HFFc6 (cell line): ENCODE measurements at places on chromosomes 1 and 21. TPM values are rescaled to one million over a fixed set of nuclear protein-coding genes. Genes with fewer than 3 reads are reported as not detected.

DNA sequence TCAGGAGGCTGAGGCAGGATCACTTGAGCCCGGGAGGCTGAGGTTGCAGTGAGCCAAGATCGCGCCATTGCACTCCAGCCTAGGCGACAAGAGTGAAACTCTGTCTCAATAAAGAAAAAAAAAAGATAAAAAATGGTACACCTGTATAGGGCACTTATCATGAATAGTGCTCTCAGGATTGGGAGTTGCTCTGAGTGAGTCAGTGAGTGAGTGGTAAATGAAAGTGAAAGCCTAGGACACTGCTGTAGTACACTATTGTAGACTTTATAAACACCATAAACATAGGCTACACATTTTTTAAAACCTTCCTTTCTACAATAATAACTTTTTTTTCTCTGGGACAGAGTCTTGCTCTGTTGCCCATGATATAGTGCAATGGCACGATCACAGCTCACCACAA is 16.8 kb downstream of the PHTF1 start:
- H3K4me1 ChIP-seq: peaks cover 9% of the 10 kb centered on the region
- no peak for DNase-seq
- H3K4me3 ChIP-seq: no peak overlapping the region
- H3K27ac ChIP-seq: no peak overlapping the region
- peaks cover 4% of the 10 kb centered on the region; the same call in 1 of the 2 replicates for H3K36me3 ChIP-seq

DNA sequence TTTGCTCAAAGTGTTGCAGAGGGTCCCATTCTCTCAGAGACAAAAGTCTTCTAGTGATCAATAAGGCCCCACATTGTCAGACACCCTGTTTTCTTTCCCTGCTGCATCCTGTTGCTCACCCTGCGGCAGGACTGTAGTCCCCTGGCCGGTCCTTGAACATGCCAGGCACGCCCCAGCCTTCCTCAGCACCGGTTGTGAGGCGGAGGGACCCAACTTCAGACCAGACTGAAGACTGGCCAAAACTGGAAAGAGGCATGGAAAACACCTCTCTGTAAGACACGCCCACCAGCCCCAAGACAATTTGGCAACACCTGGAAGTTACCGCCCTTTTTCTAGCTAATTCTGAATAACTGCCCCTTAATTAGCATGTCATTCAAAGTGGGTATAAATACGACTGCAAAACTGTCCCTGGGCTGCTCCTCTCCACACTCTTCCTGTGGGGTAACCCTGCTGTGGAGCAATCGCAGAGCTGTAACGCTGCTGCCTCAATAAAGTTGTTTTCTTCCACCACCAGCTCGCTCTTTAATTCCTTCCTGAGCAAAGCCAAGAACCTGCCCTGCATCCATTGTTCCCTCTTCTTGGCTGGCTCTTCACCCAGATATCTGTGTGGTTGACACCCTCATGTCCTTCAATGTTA is 23.8 kb downstream of the PLA2G2A start:
- no peak overlapping the region for H3K27ac ChIP-seq
- H3K4me1 ChIP-seq: no peaks in the 10 kb centered on the region
- H3K36me3 ChIP-seq: no peaks in the 10 kb centered on the region
- peaks cover 53% of the 10 kb centered on the region for H3K27me3 ChIP-seq

DNA sequence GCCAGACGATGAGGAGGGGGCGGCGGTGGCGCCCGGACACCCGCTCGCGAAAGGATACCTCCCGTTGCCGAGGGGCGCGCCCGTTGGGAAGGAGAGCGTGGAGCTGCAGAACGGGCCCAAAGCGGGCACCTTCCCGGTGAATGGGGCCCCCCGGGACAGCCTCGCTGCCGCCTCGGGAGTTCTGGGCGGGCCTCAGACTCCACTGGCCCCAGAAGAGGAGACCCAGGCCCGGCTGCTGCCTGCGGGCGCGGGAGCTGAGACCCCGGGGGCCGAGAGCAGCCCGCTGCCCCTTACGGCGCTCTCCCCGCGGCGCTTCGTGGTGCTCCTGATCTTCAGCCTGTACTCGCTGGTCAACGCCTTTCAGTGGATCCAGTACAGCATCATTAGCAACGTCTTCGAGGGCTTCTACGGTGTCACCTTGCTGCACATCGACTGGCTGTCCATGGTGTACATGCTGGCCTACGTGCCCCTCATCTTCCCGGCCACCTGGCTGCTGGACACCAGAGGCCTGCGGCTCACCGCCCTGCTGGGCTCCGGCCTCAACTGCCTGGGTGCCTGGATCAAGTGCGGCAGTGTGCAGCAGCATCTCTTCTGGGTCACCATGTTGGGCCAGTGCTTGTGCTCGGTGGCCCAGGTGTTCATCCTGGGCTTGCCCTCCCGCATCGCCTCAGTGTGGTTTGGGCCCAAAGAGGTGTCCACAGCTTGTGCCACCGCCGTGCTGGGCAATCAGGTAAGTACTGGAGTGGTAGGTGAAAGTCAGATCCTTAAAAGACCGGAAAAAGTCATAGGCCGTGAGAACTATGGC is 588 bp downstream of the FLVCR1 start:
- DNase-seq: peak; percentile 20
- peak overlapping the region; percentile 95 for H3K27ac ChIP-seq
- peaks cover 13% of the 10 kb centered on the region for H3K4me1 ChIP-seq
- no peak overlapping the region for H3K4me3 ChIP-seq
- H3K27me3 ChIP-seq: no peaks in the 10 kb centered on the region
- H3K36me3 ChIP-seq: no peaks in the 10 kb centered on the region; the same call in 1 of the 2 replicates

- peaks cover 9% of the 10 kb centered on the region for H3K36me3 ChIP-seq
- H3K27me3 ChIP-seq: no peaks in the 10 kb centered on the region; the same call in 1 of the 2 replicates
- no peak overlapping the region for H3K27ac ChIP-seq
Observed at GRCh38 chr1:54931275-54931840, 44.4 kb upstream of the DHCR24 start.

DNA sequence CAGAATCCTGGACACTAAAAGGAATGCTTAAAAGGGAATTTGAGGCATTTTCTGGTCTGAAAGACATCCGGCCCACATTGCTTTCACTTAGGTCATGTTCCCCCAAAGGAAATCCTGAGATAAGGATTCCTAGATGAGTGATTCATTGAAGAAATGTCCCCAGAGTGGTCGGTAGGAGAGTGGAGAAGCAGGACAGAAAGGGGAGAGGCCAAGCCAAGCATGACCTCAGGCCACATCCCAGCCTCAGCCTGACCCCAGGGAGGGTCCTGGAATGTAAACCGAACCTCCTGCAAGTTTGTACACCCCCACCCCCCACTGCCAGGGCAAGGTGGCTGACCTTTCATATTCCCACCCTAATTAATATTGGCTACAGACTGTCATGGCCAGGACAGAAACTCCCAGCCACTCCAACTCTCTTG is 16.6 kb downstream of the HIVEP3 start:
- H3K36me3 ChIP-seq: no peaks in the 10 kb centered on the region
- peaks cover 63% of the 10 kb centered on the region for H3K4me1 ChIP-seq
- H3K4me3 ChIP-seq: peak overlapping the region; percentile 74
- DNase-seq: peak; percentile 68

GRCh38 chr1:58717979-58718378 is 18.1 kb upstream of the MYSM1 start:
- DNase-seq: peak; percentile 10
- H3K27ac ChIP-seq: peak overlapping the region; percentile 51
- peaks cover 38% of the 10 kb centered on the region for H3K4me1 ChIP-seq
- no peaks in the 10 kb centered on the region for H3K36me3 ChIP-seq

DNA sequence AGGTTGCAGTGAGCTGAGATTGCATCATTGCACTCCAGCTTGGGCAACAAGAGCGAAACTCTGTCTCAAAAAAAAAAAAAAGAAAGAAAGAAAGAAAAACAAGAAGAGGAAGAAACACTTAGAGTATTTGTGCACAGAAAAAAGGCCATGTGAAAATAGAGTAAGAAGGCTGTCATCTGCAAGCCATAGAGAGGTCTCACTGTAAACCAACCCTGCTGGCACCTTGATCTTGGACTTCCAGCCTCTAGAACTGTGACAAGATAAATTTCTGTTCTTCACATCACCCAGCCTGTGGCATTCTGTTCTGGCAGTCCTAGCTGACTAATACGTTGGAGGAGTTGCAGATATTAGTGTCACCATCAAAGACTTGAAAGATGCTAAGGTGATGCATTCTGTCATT is 12.1 kb upstream of the ZDHHC18 start:
- no peak for DNase-seq
- no peaks in the 10 kb centered on the region for H3K36me3 ChIP-seq
- no peak overlapping the region for H3K4me3 ChIP-seq
- no peak overlapping the region for H3K27ac ChIP-seq
- H3K27me3 ChIP-seq: no peaks in the 10 kb centered on the region

DNA sequence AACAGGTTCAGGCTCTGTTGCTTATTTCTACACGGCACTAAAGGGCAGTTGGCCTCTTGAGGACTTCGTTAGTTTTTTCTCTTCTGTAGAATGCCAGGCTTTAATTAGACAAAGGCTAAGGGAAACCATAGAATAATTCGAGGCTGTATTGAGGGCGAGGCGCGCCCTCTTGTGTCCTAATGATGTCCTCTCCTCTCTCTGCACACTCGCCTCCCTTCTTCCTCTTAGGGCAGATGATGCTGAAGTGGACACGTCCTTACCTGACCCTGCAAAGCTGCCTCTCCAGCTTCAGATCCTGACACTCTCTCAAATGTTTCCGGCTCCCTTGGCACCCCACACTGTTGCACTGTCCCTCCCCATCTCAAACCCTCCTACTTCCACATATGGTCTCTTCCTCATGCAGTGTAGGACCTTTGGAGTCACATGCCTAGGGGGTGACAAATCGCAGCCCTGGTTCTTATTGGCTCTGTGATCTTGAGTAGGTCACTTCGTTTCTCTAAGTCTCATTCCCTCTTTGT is 1.9 kb upstream of the ZSCAN20 start:
- H3K4me3 ChIP-seq: peak overlapping the region; percentile 72
- peak overlapping the region; percentile 80 for H3K27ac ChIP-seq
- peak; percentile 87 for DNase-seq
- H3K4me1 ChIP-seq: peaks cover 68% of the 10 kb centered on the region

DNA sequence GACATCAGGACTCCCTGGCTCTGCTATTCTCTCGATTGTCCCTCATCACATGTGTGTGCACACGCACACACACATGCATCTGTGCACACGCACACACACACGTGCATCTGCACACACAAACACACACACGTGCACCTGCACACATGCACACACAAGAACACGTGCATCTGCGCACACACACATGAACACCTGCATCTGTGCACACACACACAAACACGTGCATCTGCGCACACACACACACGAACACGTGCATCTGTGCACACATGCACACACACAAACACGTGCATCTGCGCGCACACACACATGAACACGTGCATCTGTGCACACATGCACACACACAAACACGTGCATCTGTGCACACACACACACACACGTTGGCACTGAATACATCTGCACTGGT is 14.7 kb downstream of the S100A7A start:
- no peak overlapping the region for H3K4me3 ChIP-seq
- H3K27me3 ChIP-seq: peaks cover 33% of the 10 kb centered on the region
- no peak overlapping the region for H3K27ac ChIP-seq
- no peaks in the 10 kb centered on the region for H3K36me3 ChIP-seq
- H3K4me1 ChIP-seq: no peaks in the 10 kb centered on the region

GRCh38 chr1:62436039-62436465 is 797 bp upstream of the USP1 start:
- H3K27me3 ChIP-seq: peaks cover 7% of the 10 kb centered on the region
- no peak for DNase-seq
- peaks cover 50% of the 10 kb centered on the region for H3K4me1 ChIP-seq
- H3K27ac ChIP-seq: peak overlapping the region; percentile 100
- peaks cover 15% of the 10 kb centered on the region for H3K36me3 ChIP-seq

GRCh38 chr1:183674886-183675285 is 21.8 kb upstream of the APOBEC4 start:
- H3K27me3 ChIP-seq: no peaks in the 10 kb centered on the region; the same call in 1 of the 2 replicates
- no peak overlapping the region for H3K4me3 ChIP-seq
- peaks cover 38% of the 10 kb centered on the region for H3K4me1 ChIP-seq
- H3K36me3 ChIP-seq: peaks cover 11% of the 10 kb centered on the region
- no peak for DNase-seq

DNA sequence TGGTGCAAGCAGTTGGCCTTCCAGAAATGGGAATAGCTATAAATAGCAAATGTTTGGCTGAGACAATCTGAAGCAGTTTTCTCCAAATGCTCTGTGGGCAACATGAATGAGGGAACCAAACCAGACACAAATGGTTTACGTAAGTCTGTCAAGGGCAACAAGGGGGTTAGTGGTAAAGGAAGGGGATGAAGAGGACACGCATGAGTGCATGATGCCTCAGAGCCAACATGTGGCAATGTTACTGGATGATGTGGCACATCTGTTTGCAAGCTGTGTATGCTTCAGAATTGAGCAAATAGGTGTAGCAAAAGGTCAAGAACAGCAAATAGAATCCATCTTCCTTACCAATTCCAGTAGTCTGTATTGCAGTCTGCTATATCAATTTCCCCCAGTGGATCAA is 76.3 kb upstream of the LMO4 start:
- H3K4me3 ChIP-seq: no peak overlapping the region
- no peak for DNase-seq
- H3K36me3 ChIP-seq: no peaks in the 10 kb centered on the region
- no peaks in the 10 kb centered on the region; the same call in 1 of the 2 replicates for H3K27me3 ChIP-seq

DNA sequence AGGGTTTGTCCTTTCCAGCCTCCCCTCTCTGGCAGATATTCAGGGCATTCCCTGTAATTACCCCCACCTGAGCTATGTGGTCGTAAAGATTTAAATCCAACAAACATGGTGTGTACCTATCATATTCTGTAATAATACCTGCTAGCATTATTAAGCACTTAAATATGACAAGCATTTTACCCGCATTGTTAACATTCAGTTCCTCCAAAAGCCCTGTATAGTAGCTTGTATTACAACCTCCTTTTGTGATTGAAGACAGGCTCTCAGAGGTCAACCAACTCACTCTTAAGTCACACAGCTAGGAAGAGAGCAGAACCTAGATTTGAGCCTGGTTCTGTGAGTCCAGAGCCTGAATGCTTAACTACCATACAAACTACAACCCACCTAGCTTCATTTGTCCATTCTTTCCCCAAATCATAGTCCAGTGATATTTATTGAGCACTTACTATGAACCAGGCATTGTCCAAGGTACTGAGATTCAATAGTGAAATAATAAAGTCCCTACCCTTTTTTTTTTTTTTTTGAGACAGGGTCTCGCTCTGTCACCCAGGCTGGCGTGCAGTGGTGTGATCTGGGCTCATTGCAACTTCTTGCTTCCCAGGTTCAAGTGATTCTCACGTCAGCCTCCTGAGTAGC is 13.8 kb upstream of the KDM4A start:
- H3K4me3 ChIP-seq: no peak overlapping the region
- H3K36me3 ChIP-seq: no peaks in the 10 kb centered on the region
- peaks cover 5% of the 10 kb centered on the region; the same call in 1 of the 2 replicates for H3K4me1 ChIP-seq
- H3K27ac ChIP-seq: no peak overlapping the region

DNA sequence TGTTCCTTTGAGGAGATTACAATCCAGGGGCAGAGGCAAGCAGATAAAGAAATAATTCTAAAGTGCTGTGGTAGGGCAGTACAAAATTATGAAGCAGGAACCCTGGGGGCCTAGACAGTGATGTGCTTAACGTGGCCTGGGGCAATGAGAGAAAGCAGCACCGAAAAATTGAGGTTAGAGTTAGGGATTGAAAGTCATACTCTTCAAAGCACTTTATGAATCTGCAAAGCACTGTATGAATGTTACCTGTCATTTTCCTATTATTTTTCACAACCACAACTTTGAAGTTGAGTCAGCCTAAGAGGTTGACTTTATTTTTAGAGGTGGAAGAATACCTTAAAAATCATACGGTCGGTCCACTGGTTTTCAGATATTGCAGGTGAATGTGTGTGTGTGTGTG is 183.4 kb upstream of the NFIA start:
- H3K27ac ChIP-seq: no peak overlapping the region
- H3K36me3 ChIP-seq: no peaks in the 10 kb centered on the region
- DNase-seq: no peak
- H3K4me3 ChIP-seq: no peak overlapping the region

Gene EPHA2
- 83.9 to 108 TPM (median 91.9 TPM) in 3 replicates for total RNA-seq

Gene PLXNA2
- 18.6 to 26.5 TPM (median 19.2 TPM) in 3 replicates for total RNA-seq

Gene TTLL7
- total RNA-seq: 5.1 to 7.5 TPM (median 6.0 TPM) in 3 replicates

Gene THEM5
- not detected in 3 replicates for total RNA-seq

Gene KRTAP10-10
- total RNA-seq: not detected in 3 replicates
